ENCODE measurements at places on chromosomes 2 and 18.

GRCh38 chr2:121388371-121388770, 103.4 kb upstream of the TFCP2L1 start:
- DNase-seq = no peak

GRCh38 chr2:192669505-192670091, 474.9 kb upstream of the TMEFF2 start:
- DNase-seq = no peak

DNA sequence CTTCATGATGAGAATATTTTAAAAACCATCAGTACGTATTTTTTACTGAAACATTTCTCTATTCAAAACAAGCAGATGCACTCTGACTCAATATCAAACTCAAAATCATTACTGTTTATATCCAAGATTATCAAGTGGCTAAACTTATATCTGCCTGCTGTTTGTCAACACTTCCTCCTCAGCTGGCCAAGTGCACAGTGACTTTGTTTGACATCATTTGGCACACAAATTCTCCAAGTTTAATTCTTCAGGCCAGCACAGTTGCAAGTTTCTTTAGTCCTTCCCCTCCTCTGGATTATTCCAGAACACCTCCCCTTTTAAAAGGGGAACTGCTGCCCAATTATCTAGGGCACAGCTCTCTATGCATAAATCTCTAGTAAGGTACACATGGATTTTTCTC, 346.6 kb downstream of the FSIP2 start:
- DNase-seq = no peak

DNA sequence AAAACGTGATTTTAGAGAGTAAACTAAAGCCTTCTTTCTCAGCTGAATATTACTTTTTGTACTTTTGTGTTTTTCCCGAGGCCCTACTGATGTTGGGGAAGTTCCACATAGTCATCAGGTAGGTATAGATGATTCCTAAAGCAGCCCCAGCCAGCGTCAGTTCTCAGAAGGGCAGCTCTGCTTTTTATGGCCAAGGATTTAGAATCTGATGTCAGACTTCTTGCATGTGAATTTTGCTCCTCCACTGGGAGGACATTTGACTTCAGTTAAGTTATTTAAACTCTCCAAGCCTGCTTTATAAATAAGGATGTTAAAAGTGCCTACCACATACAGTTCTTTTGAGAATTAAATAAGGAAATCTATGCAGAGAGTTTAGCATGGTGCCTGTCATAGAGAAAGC, 130.8 kb downstream of the NCKAP5 start:
- DNase-seq = no peak

DNA sequence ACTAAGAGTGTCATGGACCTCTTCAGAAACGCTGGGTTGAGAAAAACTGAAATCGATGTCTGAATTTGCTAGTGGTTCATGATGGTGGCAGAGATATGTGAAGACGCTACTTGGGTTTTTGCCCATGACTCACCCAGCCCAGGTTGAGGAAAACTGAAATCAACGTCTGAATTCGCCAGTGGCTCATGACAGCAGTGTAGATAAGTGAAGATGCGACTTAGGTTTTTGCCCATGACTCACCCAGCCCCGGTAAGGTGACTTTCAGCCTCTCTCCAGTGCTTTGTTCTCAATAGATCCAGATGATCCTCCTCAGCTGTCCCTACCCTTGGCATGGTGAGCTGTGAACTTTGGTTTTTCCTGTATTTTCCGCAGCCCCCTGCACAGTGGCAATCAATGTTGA, 105.3 kb upstream of the SIX3 start:
- no peak for DNase-seq

DNA sequence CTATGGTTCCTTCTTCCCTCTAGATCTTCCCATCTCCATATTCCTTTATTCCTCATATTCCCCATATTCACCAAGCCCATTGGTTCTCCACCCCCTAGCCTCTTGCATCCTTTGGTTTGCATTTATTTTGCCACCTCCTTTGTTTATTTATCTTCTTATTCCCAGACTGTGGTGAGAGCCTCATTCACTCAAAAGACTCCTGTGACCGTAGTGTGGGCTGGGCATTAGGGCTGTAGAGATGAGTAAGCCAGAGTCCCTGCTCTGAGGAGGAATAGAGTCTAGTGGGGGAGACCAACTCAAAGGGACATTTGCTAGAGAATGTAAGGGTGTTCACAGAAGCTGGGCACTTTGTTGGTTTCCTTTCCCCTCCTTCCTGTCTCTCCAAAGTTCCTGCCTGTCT, 8.3 kb downstream of the ATG16L1 start:
- no peak for DNase-seq

GRCh38 chr18:34583895-34584294, 126.2 kb upstream of the DTNA start:
- no peak for DNase-seq

DNA sequence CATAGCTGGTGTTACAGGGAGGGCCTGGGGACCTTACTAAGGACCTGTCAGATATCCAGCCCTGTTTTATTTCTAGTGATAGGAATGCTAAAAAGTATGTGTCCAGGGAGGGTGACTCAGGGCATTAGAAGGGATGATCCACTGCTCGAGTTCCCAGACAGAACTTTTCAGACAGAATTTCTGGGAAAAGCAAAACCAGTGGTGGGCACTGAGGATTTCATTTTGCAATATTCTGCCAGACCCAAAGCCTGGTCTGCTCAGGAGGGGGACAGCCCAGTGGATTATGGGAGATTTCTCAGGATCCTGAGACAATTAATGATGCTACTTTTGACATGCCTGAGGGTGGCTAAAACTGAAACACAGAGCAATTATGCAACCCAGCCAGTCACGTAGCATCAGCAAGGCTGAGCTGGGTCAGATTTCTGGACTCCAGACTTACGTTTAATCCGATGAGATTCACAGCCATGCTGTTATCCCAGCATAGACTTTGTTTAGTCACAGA, 4.7 kb upstream of the KCNE4 start:
- DNase-seq = no peak

DNA sequence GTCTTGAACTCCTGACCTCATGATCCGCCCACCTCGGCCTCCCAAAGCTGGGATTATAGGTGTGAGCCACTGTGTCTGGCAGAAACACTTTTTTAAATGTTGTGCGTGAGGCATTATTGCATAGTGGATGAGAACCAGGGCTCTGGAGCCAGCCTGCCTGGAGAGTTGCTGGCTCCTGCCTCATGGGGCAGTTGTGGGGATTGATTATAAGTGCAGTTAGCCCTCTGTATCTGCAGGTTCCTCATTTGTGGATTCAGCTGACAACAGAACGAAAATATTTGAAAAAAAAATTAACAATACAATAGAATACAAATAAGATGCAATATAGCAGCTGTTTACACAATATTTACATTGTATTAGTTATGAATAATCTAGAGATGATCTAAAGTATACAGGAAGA, 129.4 kb upstream of the EML6 start:
- DNase-seq = no peak

GRCh38 chr18:9818423-9818734, 67.4 kb upstream of the TXNDC2 start:
- DNase-seq = no peak

- no peak for DNase-seq
Measured at GRCh38 chr2:151153601-151154000, 108.1 kb downstream of the RBM43 start.

- no peak for DNase-seq
Measured at GRCh38 chr2:120682654-120683053, 53.0 kb upstream of the GLI2 start.

- DNase-seq = no peak
Measured at GRCh38 chr2:176035013-176035691, 33.1 kb upstream of the LNPK start.

DNA sequence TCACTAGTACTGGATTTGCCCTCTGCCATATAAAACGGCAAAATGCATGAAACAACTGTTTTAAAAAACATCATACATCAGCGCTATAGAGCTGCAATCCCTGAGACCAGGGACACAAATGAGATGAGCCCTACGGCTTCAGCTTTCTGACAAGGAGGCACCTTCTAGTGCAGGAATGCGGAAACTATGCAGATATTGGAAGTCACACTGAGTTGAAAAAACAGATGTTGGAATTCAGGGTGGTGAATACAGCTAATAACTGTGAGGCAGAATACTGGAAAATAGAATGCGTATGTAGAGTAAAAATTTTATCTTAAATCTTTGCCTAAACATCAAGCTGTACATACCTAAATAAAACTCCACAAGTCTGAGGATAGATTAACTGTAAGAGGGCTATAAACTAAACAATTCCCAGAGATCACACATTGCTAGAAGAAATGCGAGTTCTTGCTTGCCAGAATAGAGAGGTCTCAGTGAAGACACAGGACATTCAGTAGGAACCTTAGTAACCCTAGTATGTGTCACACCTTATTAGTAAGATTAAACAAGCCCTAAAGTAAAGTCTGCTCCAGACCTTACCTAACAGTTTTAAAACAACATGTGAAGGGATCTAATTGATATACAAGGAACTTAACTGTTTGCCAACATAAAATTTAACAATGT, 541.4 kb upstream of the DDX18 start:
- no peak for DNase-seq

GRCh38 chr2:84085562-84085961, 373.5 kb downstream of the SUCLG1 start:
- no peak for DNase-seq

DNA sequence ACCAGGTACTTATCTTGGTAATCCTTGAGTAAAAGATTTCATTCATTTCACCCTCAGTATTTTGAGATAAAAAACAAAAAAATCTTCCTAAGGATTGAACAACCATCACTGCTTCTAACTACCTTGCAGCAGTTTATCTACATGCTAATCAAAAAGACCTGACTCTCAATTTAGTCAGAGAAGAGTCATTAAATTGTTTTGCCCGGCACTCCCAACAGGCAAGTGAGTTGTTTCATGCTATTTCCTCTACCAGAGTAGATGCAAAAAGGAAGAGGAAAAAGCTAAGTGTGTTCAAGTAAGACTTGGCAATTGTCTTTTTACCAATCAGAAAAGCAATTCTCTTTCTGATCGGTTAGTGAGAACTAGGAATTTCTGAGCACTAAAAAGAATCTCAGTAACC, 39.5 kb downstream of the MYO5B start:
- no peak for DNase-seq

DNA sequence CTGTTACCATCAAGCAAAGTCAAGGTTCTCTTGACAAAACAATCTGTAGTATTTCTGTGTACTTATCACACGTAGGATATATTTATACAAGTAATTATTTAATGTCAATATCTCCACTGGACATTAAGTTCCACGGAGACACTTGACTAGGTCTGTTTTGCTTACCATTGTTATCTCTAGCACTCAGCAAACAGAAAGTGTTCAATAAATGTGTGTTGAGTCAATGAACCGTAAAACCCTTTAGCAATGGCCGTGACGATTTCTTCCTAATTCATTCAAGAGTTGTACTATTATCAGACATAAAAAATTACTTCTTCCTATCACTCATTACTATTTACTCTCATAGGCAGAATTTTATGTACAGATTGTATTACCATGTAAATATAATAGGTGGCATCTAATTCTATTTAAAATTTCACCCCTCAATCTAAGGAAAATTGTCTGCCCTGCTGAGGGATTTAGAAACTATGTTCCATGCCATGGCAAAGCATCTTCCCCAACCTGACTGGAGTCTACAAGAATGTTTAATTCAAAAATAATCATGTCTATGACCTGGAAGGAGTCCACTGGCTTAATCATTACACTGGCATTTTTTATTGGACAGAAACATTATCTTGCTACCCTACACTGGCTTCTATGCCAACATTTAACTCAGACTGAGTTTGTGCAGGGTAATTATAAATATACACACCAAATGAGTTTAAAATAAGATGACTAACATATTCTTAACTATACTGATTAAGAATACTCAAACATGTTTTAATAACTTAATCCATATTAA, 301.9 kb downstream of the ZEB2 start:
- no peak for DNase-seq

DNA sequence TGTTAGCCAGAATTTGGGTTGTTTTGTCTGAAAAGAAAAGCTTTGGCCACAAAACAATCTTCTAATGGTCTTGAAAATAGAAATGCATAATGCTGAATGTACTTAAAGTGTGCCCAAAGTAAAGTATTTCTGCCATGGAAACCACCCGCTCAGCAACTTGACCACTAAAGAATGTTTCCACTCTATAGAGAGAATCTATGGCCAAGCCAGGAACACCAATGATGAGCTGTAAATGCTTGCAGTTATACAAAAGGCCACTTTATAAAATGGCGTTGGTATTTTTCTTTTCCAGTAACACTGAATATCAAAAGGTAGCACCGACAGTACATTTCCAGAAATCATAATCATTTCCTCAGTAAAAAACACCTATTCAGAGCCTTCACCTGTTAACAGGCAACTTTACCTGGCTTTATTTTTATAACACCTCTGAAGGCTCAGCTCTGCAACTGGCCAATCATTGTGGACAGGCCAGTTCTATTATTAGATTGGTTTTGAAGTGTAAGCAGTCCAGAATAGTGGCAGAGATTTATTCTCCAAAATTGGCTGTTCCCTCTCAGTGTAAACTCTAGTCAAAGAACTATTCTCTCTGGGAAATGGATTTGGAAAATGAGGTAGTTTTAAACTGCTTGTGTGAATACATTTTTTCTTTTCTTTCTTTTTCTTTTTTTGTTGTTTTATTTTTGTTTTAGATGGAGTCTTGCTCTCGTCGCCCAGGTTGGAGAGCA, 36.1 kb downstream of the SLC40A1 start:
- DNase-seq = no peak

DNA sequence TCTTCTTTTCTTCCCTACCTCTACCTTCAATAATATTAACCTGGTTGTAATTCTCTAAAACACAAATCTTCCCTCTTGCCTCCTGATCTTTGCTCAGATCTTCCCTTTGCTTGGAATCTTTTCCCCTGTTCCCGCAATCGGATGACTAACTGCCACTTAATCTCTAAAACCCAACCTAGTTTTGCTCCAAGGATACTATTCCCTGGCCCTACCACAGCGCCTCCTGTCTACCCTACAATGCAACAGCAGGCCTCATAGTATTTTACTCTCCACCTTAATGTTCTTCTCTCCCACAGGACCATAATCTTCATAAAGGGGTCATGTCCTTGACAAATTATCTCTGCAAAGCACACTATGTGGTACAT, 246.8 kb upstream of the TNP1 start:
- DNase-seq = no peak

DNA sequence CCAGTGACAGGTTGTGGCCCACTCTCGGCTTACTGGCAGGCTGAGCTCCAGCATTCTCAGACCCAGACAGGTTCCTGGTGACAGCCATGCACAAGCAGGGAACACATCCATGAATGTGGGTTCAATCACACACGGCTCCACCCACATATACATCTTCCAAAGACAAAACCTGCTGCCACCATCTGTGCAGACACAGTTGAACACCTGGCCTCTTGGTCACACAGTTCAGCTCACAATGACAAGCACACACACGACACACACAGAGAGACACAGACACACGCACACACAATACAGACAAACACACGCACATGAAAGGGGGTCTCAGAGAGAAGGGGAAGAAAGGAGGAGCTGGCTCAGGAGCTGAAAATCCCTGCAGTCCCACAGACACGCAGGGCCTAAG, 32.1 kb upstream of the PTMA start:
- DNase-seq = no peak

DNA sequence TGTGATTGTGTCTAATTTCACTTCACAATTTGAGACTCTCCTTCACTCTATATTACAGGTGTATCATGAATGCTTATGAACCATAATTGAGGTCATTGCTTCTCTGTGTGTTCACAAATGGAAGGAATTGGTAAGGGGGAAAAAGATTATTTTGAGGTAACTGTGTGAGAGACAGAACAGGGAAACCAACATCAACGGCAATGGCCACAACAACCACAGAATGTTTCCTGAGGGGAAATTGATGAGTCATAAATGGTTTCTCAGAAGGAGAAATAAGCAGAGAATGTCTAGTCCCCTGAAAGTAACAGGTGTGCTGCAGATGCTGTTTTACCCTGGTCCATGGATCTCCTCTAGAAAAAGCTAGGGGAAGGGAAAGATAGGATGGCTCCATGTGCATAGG, 361.2 kb upstream of the GALNT5 start:
- no peak for DNase-seq
